ENCODE measurements at places on chromosomes 11 and 22.
A peak's percentile ranks its signal among the peaks of the same experiment; 100 is the strongest.

GRCh38 chr11:114196997-114197703 lies 99.0 kb upstream of the NNMT start:
- DNase-seq, result no peak

GRCh38 chr22:43706151-43706550 lies 106.0 kb downstream of the EFCAB6 start:
- no peak for DNase-seq

GRCh38 chr11:128375961-128376360 lies 211.4 kb downstream of the ETS1 start:
- no peak for DNase-seq

DNA sequence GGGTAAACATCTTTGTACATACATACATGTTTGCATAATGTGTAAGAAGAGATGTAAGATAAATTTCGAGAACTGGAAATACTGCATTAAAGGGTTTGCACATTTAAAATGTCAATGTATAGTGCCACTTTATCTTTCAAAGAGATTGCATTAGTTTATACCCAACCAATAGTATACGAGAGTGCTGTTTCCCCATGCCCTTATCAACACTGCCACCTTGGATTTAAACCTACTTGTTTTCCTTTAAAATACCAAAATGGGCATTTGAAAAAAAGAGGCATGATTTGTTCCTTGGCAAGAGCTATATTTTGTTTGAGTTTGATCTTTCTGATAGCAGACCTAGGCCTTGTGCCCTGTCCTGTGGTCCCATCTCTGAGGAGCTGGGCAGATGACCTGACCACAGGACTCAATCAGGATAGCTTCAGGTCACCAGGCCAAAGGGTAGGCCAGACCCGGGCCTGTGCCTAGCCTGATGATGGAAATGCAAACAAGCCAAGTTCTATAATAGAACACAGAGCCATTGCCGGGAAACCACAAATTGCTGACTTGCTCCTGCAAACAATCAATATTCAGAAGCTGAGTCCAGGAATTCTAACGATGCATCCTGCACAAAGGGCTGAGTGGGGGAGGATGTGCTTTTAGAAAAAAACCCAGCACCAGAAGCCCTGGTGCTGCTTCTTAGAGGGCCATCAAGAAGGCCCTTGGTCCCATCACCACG lies 16.9 kb upstream of the ALG8 start:
- DNase-seq, result no peak

GRCh38 chr11:69646493-69647389 lies 5.8 kb downstream of the CCND1 start:
- no peak for DNase-seq

GRCh38 chr11:96230686-96231085 lies 112.3 kb downstream of the MAML2 start:
- no peak for DNase-seq

DNA sequence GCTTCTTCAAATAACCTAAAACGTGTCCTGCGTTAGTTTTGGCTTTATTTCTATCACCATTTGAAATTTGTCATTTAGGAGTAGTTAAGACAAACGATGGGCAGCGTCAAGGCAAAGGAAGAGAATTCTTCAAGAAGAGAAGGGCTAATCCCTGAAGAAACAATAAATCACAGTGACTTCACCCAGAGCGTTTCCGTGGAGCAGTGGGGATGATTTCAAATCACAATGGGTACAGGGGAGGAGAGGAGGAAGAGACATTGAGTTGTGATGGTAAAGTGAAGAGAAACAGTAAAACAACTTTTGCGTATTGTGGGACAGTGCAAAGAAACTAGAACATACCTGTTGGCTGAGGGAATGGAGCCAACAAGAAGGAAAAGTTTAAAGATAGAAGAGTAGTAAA lies 9.7 kb downstream of the PDGFD start:
- no peak for DNase-seq

- DNase-seq, result no peak
Measured at GRCh38 chr11:119616586-119617339, 112.2 kb downstream of the NECTIN1 start.

- peak; percentile 69 for DNase-seq
Measured at GRCh38 chr11:72722050-72722748, 30.0 kb downstream of the ARAP1 start.

GRCh38 chr11:64874308-64875240 lies 3.8 kb downstream of the EHD1 start:
- DNase-seq, result no peak

- no peak for DNase-seq
Measured at GRCh38 chr11:77073328-77074001, 6.7 kb downstream of the CAPN5 start.

DNA sequence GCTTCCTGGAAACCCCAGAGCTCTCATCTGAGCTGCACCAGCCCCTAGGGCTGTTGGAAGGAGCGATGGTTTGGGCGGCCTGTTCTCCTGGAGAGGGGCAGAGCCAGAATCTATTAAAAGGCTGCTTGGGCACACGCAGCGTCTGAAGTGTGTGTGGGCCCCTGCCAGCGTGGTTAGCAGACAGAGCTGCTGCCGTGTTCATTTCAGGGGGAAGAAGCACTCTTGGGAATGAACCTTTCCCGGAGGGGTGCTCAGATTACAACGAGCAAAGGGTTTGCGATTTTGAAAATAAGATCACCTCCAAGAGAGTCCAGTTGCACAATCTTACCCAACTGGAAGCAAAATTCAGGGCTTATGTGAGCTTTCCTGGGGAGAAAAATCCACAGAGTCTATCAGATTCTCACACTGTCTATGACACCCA lies 12.9 kb downstream of the ANO1 start:
- no peak for DNase-seq

GRCh38 chr11:62410972-62411371 lies 7.9 kb upstream of the SCGB1A1 start:
- DNase-seq, result no peak

GRCh38 chr22:20316217-20316843 lies 3.5 kb downstream of the DGCR6L start:
- DNase-seq, result no peak

DNA sequence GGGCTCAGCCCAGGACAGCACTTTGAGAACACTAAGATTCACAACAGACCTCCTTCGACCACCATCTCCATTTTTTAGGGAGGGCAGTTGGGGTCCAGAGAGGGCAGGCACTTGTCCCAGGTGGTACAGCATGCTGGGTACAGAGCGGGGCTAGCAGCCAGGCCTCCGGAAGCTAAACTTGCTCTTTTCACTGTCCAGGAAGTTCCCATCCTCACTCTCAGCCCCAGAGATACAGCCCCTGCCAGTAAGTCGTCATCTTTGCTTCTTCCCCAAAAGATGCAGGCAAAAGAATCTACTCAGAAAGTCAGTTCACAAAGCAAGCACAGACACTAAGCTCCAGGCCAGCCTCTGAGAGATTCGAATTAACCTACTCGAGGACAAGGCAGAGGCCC lies 6.7 kb upstream of the RAB3IL1 start:
- no peak for DNase-seq

GRCh38 chr11:71197096-71197495 lies 55.3 kb downstream of the SHANK2 start:
- DNase-seq, result no peak

DNA sequence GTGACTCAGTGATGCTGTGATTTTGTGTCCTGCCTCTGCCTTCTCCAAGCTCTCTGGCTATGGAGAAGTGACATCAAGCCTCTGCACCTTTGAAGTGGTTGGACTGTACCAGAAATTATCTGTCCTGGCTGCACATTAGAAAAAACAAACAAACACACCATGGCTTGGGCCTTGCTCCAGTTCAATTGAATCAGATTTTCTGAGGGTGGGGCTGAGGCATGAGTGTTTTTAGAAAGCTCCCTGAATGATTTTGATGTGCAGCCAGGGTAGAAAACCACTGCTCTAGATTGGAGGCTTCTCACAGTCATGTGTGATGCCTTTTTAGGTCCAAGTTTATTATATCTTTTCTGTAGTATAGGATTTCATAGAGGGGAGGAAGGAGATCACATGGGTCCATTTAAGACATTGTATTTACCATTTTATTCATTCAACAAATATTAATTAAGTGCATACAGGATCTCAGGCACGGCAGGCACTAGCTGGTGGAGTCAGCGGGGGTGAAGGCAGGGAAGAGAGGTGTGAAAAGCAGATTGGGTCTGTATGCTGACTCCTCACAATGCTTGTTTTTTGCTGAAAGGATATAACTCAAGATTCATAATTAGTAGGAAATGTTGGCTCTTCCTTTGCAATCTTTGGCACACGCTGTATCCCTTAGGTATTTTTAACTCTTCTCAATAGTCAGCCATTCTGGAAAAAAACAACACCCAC lies 7.1 kb upstream of the VSTM5 start:
- DNase-seq, result no peak

DNA sequence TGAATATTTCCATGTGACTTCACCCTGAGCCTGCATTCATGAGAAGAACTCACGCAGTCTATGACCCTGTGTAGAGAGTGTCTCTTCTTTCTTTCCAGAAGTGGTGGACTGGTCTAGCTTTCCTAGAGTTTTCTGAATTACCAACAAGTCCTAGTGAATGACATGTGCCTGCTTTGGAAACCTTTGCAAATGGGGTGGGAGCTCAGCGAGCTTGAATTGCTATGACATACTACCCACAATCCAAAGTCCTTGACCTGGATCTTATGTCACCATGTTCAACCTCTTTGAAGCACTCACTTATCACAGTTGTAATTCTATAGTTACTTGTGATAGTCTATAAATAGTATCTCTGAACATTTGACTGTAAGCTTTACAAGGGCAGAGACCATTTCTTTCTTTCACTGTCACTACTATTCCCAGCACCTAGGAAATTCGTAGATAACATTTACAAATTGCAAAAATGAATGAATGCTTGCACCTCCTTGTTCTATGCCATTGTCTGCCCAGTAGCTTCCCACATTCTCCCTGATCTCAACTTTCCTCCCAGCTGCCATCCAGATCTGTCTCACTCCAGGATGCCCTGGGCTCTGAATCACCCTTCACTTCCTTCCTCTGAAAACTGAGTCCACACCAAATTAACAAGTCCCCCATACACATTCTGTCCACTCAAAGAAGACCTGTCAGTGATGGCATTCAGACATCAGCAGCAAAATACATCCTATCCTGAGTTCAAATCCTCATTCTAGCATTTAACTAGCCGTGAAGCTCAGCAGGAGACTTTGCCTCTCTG lies 201.9 kb upstream of the SESN3 start:
- DNase-seq, result no peak

DNA sequence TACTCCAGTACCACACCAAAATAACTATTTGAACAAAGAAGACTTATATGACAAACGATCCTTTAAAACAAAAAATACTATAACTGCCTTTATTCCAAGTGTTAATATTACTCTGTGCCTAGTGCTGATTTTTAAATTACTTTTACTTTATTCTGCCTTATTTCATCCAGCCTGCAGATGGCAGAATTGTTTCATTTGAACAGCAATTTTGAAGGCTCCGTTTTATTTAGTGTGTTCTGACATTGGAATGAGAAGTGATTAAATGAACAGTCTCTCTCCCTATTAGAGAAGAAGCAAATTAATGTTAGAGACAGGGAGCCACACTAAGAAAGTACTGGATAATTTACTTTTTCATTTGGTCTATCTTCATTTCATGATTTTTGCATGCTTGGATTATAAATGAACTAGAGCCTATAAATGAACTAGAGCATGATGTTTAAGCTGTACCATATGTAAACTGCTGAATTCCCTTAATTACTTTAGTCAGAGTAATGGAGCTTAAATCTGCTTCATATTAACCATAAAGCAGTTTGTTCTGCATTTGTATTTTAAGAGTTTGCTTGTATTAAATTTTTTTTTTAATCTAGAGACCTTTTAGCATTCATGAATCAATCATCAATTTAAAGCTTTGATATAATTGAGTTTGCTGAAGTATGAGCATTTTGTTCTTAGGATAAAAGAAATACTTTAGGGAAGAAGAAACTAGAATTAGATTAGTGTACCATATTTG lies 9.8 kb downstream of the PDHX start:
- no peak for DNase-seq

DNA sequence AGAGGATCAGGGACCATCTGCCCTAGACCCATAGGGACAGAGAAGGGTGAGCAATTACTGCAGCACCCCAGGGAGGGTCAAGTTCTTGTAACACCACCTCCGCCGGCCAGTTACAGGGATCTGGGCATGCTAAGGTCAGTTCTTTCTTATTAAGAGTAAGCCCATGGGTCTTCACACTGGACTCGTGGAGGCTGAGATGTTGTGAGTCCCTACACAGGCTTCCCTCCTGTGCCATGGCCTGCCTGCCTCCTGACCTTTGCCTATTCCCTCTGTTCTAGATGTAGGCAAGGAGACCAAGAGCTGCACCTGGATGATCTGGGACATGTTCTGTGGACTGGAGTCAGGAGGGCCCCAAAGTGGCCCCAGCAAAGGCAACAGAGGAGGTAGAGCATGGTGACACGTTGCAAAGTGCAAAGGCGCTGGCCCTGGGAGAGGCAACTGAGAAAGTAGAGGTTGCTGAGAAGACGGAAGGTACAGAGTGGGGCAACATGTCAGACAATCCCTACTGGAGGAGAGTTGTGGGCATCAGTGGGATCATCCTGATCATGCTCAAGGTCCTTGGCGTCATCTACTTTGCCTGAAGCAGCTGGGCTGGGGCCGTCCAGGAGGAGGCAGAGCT lies 16.3 kb upstream of the GNAZ start:
- no peak for DNase-seq

DNA sequence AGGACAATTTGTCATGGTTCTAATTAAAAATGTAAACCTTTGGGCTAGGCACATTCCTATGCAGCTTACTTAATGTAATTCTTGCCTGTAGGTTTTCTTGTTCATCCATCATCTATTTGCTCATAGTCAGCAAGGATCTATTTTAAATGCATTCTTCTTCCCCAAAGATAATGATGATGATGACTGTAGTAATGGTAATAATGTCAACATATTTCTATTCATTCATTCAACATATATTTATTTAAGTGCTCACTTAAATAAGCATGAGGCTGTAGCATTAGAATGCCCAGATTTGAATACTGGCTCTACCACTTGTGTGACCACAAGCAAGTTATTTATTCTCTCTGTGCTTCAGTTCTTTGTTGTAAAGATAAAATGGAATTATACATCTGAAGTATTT lies 169.6 kb upstream of the SYN3 start:
- DNase-seq, result no peak

DNA sequence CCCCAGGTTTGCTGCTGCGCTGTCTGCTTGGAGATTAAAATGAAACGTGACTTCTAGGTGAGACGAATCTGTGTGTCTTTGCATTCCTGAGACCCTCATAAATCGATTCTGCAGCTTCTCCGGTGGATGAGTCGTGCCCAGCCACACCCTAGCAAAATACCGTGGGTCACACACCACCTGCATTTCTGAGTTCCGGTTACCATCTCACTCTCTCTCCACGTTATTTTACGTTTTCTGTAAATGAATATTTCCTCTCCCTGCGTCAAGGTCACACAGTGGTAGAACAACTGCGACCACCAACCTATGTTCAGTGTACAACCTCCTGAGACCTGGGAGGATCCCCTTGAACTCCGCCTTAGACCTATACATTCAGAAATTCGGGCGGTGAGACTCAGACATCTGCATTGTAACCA lies 1.1 kb downstream of the YWHAH start:
- no peak for DNase-seq

DNA sequence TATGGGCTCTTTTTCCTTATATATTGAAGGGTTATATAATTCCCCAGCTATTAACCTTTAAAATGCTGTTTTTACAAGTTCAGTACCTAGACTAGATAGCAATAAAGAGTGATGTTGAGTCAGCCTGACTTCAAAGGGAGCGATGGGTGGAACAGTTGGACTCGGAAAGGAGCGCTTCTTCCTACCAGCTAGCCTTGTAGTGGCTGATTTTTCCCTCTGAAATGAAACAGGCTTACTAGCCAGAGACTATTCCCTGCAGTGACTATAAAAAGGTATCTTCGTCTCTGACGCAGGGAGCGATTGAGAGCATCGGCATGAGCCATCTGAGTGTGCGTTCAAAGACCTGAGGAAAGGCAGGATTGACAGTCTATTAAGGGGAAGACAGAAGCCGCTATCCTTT lies 66.0 kb upstream of the GRAMD1B start:
- DNase-seq, result no peak

All from esophagus squamous epithelium (tissue), 5 donors.